Stimulated activated CD4-positive, alpha-beta T cell treated with anti-CD3 and anti-CD28 coated beads, Interleukin-1b, Interleukin-23, amount 100 ng/mL, for 1 hour (primary cell): ENCODE measurements at places on chromosomes 2 and 18.

- DNase-seq, result no peak
Observed at GRCh38 chr18:50410008-50410407, 35.2 kb downstream of the SKA1 start.

DNA sequence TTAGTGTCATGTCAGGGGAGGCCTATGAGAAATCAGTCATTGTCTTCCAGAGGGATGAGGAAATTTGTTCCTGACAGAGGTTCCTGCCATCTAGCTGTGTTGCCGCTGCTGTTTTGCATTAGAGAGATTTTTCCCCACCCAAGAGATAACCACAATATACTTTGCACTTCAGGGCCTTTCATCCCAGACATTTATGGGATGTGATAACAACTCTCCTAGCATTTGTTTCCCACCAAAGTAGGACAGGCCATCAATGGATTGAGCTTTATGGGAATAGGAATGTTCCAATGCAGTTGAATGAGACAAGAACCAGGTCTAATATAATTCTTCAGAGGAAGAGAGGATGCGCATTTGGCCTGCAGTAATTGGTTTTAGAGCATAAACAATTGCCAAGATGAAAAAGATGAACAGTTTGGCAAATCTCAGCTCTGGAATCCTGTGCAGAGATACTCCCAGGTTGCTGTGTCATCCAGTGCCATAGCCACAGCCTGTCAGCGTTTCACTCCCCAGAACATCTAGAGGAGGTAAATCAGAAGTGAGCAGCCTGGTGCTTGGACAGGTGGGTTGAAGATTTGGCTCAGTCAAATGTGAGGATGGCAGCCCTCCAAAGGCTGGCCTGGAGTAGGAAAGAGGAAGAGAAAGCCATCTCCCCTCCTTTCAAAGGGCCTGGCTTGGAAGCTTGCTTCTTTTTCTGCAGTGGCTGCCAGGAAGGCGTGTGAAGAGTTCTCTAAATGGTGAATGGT, 93.7 kb upstream of the SETBP1 start:
- DNase-seq, result no peak

- no peak for DNase-seq
Observed at GRCh38 chr18:40367576-40367975, 1587.5 kb upstream of the PIK3C3 start.

DNA sequence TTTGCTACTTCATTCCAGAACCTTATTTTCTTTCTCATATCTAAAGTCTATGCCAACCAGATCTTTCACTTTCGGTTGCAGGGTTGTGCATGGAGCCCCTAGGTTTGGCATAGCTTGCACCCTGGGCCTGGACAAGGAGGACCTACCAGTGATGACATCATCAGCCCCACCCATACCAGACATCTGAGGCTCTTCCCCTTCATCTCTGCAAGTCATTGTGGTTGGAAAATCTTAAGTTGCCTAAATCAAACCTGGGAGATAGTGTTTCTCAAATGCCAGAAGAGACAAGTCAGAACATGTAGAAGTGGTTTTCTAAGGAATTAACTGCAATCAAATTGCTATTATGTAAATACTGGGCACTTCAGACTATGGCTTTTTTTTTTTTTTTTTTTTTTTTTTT, 363.3 kb downstream of the ZNF516 start:
- DNase-seq, result no peak

DNA sequence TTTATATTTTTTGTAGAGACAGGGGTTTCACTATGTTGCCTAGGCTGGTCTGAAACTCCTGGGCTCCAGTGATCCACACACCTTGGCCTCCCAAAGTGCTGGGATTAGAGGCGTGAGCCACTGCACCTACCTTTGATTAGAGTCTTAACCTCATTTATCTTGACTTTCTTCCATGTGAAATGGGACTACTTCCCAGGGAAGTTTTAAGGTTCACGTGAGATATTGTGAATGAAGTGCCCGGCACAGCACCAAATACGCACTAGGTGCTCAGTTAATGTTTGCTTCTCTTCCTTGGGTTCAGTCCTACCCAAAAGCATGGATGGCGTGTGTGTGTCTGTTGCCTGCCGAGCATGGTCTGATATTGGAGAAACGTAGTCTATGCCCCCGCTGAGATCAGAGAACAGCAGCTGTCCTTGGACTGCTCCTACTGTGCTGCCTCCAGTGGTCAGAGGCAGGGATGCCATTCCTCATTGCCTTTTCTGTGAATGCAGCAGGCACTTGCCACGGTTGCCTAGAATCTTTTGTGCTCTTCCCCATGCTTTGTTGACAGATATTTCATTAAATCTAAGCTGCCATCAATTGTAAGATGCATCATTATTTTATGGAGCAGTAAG, 12.3 kb upstream of the TFCP2L1 start:
- no peak for DNase-seq
